ENCODE measurements at places on chromosomes 16 and 17.

GRCh38 chr16:26712876-26713275 lies 353.9 kb upstream of the C16orf82 start:
- no peak for DNase-seq

- no peak for DNase-seq
These were observed 10.5 kb downstream of the CBFB start for GRCh38 chr16:67039260-67040020.

GRCh38 chr17:71168053-71168741 lies 952.6 kb upstream of the SOX9 start:
- no peak for DNase-seq

GRCh38 chr16:85293904-85294642 lies 181.8 kb upstream of the CIBAR2 start:
- no peak for DNase-seq

DNA sequence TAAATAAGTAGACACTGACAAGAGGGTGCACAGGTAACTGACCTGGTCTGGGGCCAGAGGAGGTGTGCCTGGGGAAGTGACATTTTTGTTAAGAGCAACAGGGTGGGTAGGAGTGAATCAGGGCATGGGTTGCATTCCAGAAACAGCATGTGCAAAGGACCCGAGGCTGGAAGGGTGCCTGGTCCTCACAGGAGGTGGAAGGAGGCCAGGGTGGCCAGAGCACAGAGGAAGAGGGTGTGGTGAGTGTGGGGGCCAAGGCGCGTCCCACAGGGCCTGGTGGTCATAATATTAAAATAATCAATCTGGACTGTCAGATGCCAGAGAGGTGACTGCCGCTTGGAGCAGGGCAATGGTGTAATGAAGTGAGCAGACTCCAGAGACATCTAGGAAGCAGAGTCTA lies 14.3 kb downstream of the ARHGAP23 start:
- no peak for DNase-seq

GRCh38 chr16:87715658-87716057 lies 50.1 kb downstream of the KLHDC4 start:
- DNase-seq, result no peak

GRCh38 chr16:84298376-84298899 lies 3.8 kb downstream of the WFDC1 start:
- DNase-seq, result no peak

GRCh38 chr16:59259074-59259949 lies 525.2 kb upstream of the GOT2 start:
- no peak for DNase-seq

Data from cortex of kidney (tissue), 1 donor.